ENCODE measurements at places on chromosomes 6 and 20.

DNA sequence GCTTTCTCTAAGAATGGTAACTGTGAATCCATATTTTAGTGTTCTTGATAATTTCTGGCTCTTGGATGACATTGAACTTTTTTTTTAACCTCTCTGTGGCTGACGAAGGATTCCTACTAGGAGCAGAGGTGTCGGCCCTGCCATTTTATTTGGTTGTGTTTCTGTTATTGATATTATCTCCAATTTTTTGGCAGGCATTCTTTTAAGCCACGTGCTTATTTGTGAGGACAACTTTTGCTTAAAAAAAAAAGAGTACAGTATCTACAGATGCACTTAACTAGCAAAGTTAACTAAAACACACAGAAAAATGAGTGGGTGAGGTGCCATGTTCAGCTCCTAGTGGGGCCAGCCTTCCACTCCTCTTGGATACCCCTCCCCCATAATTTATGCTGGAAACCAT, 1.1 kb downstream of the FANCE start:
- DNase-seq = peak; percentile 76

GRCh38 chr6:25250878-25251277, 28.3 kb upstream of the CARMIL1 start:
- DNase-seq = no peak

GRCh38 chr6:141269684-141270083, 863.0 kb upstream of the GJE1 start:
- DNase-seq = no peak

- no peak for DNase-seq
Measured at GRCh38 chr20:49404461-49404860, 78.0 kb downstream of the KCNB1 start.

DNA sequence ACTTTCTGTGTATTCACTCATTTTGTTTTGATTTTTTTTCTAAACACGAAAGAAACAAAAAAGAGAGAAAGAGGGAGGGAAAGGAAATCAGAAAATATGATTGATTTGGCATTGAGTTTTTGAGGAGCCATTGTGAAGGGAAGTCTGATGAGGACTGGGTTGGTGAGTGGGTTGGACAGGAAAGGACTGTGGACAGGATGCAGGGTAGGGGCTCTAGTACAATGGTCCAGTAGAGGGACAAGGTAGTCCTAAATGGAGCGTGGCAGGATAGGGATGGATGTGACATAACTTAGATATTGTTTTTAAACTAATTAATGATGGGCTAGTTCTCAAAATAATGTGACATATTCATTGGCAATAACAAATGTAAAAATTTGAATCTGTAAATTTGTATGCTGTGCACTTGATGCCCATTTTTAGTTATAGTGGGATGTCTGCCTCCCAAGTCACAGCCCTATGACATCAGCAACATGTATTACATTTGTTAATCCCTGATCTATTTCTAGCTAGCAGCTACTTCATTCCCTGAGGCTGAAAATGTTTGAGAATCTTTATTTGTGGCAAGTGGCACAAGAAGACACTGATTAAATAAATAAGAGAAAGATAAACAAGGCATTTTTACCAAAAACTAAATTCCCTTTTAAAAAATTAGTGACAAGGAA, 64.0 kb upstream of the ASF1A start:
- DNase-seq = no peak

DNA sequence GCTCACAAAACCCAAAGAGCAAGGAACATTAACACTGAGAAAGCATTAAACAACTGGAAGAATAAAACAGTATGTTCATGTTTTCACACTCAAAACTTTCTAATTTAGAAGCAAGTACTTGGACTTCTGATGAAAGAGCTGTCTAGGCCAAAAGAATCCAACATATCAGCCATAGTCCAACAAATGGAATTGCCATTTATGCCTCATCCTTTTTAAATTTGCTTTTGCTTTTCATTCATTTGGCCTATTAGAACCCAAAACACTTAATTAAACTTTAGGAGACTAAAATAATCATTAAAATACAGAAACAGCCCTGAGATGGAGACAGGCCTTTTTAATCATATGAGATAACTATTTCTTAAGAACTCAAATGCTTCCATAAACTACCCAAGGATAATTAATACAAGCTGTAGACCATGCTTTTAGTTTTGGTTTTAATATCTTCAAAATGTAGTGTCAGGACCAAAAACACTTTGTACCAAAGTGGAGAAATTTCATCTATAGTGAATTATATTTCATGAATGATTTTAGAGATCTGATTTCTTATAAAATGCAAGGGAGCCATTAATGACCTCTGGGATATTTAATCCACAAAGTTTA, 166.5 kb downstream of the KIF6 start:
- DNase-seq = no peak

DNA sequence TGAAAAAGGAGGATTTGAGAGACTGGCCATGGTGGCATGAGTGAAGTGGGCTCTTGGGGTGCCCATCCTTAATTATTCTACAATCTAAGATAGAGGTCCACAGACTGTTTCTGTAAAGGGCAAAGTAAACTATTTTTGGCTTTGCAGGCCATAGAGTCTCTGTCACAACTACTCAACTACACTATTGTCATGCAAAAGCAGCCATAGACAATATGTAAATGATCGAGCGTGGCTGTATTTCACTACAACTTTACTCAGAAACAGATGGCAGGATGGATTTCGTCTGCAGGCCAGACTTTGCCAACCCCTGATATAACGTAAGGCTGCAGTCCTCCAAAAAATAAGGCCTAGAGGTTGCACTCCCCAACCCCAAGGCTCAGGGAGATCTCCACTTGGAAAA, 58.2 kb upstream of the NAA20 start:
- DNase-seq = no peak

DNA sequence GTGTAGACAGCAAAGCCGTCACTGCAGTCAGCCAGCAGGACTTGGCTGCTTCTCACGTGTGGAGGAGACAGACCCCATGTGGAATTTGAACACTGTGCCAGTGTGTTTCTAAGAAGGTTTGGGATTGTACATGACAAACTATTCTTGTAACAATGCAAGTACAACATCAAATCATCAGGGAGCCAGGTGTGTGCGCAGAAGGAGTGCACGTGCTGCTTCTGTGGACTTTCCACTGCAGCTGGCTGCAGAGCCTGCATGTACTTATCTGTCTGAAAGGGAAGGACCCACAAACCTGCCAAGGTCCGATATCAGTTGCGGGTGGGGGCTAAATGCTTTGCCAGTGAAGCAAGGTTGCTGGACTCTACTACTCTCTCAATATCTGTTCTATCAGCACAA, 211.6 kb downstream of the WDR27 start:
- DNase-seq = no peak

DNA sequence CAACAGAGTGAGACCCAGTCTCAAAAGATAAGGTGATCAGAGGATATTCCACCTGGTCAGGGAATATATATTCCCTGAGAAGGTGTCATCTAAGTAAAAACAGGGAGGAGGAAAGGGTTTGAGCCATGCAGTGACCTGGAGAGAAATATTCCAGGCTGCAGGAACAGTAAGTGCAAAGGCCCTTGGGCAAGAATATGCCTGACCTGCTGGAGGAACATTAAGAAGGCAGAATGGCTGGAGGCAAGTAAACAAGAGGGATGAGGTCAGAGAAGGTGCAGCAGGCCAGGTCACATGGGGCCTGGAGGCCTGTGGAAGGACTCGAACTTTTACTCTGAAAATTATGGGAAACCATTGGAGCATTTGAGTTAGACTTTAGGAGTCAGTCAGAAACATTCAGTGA, 6.7 kb downstream of the DEF6 start:
- no peak for DNase-seq

DNA sequence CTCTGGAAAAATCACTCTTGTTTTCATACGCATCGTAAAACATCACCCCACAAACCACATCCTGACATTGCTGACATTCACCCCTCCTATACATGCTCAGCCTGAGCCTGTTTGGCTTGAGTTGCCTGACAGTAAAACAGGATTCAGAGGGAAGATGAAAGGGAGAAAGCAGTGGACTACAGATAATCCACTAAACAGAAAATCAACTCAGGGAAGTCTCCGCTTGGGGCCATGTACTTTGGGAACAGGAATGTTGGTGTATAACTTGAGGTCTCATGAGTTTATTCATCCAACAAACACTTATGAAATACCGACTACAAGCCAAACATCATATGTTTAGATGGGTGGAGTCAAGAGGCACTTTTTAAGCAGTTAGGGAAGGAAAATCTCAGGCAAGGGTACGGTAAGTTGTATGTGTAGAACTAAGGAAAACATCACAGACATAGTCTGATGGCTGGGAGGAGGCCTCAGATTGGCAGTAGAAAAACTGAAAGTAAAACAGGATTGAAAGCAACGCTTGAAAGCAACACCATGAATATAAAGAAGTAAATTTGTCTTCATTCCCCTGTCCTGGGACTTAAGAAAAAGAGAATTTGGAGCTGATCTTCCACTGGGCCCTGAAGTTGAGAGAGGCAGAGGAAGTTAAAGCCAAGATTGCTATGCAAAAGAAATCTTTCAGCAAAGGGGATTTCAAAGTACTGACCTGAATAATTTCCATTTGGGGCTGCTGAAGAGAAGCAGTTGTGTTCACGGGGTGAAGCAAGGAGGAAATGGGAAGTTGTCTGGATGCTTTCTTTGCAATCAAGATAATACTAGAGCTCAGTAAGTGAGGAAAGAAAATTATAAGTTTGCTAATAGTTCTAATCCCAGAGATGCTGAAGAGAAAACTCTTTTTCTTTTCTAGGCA, 28.8 kb downstream of the PDE7B start:
- peak; percentile 56 for DNase-seq

DNA sequence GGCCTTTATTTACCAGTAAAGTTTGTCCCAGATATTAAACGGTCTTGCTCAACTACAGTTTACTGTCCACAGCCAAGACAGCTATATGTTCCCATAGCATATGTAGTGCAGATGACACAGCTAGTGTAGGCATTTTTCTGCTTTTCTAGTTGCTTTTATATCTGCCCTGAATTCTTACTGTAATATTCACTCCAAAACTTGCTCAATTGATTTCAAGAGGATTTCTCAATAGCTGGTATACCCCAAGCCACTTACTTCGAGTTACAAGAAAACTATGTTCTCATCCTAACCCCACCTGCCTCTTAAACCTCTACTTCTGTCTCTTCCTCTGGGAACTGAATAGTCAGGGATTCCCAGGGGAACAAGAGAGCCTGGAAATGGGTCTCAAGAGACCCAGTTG, 18.9 kb upstream of the ROS1 start:
- no peak for DNase-seq

GRCh38 chr20:31721408-31722256, 1.0 kb downstream of the BCL2L1 start:
- DNase-seq = no peak

DNA sequence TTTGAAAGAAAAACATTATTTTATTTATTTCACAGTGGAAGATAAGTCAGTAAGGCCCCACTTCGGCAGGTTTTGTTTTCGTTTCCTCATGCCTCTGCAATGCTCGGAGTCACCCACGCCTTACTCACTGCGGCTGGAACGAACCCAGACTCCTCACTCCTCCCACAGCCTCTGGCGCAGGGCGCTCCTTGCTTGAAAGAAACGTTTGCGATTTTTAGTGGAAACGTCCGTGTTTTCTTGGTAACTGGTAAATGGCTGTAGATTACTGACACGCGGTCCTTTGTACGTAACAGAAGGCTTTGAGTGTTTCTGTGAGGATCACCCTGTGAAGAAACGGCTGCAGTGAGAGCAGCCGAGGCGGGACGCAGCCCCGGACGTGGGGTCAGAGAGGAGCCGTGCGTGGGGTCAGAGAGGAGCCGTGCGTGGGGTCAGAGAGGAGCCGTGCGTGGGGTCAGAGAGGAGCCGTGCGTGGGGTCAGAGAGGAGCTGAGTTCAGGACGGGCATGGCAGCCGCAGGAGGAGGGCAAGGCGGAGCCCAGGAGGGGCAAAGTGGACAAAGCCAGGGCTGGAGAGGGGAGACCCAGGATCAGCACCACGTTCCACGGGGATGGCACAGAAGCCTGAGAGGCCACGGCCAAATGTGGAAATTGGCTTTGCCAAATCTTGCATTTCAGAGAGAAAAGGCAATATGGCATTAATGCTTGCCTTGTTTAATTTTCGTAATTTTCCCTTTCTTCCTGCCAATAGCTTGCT, 198.6 kb upstream of the THBS2 start:
- no peak for DNase-seq

DNA sequence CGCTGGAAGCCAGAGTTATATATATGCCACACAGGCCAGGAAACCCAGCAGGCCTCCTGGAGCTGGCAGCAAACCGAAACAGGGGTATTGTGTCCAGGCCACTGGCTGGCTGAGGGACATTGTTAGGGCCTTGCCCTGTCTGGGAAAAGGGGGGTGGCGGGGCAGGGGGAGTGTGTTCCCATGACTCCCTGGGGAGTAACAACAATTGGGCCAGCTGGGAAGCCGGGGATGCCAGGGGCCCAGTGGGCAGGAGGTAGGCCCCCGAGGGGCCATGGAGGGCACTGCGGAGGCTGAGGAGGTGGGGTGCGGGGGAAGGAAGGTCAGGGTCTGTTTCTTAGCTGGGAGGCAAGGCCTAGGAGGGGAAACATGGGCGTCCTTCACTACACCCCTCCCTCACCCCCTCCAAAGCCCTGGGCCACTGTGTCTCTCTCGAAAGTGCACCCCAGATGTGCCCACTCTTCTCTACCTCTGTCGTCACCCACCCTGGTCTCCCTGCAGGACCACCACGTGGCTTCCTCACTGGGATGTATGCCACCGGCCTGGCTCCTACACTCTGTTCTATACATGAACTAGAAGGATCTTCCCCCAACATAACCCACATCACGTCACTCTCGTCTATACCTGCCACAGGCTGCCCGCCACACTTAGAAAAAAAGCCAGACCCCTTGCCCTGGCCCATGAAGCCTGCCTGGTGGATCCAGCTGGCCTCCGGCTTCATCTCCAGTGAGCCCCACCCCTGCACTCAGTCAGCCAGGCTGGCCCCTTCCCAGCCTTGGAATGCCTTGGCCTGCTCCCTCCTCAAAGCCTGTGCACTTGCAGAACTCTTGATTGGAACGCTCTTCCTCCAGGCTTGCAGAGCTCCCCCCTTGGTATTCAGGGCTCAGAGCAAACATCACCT, 7.8 kb upstream of the E2F1 start:
- DNase-seq = no peak

DNA sequence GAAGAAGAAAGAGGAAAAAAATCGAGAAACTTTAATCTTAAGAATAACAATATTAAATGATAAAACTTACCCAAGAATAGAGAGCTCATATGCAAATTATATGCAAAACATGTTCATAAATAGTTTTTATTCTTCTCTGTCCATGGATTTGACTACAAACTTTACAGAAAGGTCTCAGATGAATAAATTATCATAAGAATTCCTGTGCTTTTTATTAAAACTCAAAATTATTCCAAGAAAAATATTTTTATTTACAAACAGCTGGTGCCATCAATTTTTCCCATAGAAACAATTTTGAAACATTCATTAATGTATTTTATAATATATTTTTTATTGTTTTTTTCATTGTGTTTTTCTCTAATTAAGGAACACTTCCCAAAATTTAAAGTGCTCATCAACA, 12.1 kb downstream of the MYB start:
- no peak for DNase-seq
